DMS 273 treated with DMSO at 0.1 percent for 48 hours (cell line): ENCODE measurements at places on chromosomes 3 and 15.

DNA sequence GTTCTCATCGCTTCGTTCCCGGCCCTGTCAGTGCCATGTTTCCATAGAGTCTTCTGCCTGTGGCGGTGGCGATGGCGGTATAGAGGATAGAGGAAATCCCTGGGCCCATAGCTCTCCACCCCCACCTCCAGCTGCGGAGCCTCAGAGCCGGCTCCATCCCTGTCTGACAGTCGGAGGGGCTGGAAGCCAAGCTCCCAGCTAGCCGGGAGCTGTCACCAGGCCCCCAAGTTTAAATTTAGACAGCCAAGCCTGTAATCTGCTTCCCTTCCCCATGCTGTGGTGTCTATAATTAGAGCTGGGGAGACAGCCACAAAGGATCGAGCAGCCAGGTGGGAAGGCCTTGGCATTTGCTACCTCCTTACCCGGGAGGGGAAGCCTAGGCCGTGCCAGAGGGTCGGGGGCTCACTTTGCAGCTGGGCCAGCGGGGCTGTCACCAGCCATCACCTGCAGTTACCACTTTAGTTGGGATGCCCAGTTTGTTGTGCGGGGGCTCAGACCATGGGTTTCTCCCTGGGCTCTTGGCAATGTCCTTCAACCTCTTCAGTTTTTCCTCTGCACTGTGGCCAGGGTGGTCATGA is 56.3 kb upstream of the SEC13 start:
- DNase-seq, result no peak

- DNase-seq, result no peak
Observed at GRCh38 chr3:49534581-49535441, 19.5 kb upstream of the BSN start.

DNA sequence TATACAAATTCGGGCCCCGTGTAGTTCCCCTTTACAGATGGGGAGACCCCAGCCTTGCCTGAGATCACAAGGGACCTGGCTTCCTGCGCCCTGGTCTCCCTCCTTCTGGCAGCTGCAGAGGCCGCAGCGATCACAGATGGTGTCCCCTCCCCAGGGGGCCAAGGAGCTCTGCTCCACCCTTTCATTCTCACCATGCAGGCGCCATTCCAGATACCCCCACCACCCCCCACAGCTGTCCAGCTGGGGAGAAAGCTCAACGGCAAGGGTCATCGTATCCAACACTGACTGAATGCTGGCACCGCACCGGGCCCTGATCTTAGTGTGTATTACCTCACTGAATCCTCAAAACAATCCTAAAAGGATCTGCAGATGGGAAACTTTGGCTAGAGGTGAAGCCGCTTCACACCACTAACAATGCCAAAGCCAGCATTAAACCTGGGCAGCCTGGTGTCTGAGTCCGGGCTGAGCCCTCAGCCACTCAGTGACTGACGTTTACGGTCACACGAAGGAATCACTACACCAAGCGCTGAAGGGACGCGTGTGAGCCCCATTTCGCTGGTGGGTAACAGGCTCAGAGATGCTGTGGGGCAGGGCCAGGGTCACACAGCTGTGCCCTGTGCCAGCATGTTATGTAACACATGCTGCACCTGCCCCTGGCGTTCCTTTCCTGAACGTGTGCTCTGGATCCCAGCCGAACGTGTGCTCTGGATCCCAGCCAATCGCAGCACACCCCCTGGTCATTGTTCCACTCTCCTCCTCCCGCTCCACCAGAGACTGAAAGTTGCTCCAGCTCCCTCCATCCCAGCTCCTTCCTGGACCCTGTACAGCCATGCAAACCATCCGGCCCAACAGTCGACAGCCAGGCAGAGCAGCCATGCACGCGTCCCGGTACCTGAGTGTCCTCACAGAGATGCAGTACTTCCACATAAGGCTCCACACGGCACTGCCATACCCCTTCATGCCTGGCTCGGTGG is 51.8 kb downstream of the IQSEC1 start:
- DNase-seq, result peak; percentile 76

GRCh38 chr15:71761649-71762048 is 48.7 kb upstream of the NR2E3 start:
- DNase-seq, result no peak

DNA sequence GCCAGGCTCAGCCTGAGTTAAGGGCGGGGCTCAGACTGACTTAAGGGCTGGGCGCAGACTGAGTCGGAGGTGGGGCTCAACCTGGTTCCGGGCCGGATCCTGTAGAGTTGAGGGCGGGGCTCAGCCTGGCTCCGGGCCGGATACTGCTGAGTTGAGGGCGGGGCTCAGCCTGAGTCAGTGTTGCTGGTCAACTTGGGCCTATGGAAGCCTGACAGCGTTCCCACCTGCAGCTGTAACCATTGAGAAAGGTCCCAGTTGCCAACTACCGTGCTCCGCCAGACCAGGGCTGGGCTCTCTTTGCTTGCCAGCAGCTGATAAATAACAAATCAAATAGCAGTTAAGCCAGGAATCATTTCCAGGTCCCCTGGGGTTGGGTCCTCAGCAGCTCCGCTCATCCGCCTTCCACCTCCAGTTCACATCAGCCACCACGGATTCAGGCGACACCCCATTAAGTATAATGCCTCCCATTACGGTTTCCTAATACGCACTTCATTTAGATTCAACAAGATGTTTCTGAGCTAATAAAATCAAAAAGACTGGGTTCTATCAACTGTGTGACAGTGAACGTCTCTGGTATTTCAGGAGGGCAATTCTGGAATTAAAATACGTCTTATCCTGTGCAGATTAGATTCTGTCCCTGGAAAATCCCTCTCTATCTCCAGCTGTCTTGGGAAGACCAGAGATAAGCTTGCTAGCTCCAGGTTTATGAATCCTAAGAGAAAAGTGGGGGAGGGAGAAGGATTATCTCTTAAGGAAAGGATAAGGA is 7.3 kb downstream of the GRIP2 start:
- DNase-seq, result no peak

DNA sequence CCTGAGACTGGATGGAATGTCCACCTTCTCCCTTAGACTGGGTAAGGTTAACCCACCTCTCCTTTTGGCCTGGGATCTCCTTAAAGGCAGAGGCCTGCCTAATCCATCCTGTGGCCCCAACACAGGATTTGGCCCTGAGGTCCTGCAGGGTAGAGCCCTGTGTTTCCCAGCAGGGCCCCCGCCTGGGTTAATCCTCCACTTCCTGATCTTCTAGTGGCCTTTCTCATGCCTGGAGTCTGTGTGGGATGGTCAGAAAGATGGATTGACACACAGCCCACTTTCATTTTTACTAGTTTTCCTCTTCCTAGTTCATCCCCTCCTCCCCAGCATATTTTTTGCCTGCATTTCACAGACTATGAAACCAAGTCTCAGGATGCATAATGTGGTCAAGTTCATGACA is 48.9 kb upstream of the SLC6A6 start:
- DNase-seq, result no peak

DNA sequence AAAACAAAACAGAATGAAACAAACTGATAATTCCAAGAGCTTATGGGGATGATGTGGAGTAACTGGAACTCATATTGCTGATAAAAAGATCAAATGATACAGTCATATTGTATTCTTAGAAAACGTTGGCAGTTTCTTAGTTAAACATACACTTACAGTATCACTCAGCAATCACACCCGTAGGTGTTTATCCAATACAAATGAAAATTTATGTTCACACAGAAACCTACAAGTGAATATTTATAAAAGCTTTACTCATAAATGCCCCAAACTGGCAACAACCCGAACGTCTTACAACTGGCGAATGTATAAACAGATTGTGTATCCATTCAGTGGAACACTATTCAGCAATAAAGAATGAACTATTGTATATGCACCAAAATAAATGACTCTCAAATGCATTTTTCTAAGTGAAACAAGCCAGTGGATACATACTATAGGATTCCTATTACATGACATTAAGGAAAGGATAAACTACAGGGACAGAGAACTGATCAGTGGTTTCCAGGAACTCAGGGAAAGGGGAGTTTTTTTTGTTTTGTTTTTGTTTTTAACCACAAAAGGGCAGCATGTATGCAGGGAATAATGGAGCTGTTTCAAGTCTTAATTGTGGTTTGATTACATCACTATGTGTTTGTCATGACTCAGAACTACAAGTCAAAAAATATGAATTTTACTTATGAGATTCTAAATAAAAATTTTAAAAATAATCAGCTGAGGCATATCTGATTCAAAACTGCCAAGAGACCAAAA is 71.8 kb upstream of the NDUFB4 start:
- DNase-seq, result no peak

GRCh38 chr3:149197669-149198068 is 24.0 kb downstream of the CP start:
- no peak for DNase-seq

DNA sequence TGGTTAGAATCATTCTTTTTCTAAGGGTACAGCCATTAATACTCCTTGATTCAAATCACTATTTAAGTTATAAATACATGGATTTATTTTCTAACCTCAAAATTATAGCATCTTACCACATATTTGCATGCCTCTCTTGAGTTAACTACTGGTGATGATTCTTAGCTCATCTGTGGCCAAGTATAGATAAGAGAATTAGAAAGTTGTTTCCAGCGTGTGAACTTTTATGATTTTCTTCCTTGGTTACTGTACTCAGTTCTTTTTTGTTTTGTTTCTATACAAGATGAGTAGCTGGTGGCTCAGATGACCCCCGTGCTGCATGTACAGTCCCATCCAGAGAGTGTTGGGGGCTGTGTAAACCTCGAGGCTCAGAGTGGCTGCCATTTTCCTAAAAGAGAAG is 124.6 kb downstream of the IGF1R start:
- no peak for DNase-seq

DNA sequence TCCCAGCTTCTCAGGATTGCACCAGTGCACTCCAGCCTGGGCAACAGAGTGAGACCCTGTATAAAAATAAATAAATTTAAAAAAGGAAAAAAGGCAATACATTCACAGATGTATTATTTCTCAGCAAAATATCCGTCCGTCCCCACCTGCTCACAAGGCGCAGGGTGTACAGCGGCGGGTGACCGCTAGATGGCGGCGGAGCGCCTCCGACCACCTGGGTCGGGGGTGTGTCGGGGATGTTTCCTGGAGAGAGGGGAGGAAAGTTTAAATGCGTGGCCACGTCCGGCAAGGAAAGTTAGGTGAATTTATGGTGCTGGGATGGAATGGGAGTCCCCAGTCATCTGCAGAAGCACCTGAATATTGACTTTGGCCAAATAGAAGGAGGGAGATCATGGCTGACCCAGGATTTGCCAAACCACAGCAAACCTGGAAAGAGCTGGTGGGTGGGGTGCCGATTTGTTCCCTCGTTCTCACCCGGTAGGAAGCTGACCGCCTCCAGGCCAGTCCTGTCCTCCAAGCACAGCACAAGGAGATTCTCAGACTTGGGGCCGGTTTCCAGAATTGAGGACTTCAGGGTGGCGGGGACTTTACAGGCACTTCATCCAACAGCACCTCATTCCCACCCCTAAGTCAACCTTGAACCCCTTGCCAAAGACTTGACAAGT is 88.3 kb downstream of the TMEM266 start:
- DNase-seq, result peak; percentile 2

DNA sequence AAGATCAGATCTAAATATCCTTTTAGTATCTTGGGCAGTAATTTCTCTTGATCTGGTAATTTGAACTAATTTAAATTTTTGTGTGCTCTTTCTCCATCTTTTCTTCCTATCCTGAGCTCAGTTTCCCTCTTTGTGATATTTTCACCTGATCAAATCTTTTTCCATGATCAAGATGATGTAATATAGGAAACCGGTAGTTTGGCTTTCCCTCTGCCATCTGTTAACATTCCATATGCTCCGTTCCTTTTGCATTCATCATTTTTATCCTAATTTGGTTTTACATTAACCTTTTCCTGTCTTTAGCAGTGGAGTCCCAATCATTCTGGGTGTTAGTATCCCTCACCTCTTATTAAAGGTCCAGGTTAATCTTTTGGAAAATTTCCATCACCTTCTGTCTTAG is 5.9 kb upstream of the ABHD6 start:
- DNase-seq, result peak; percentile 48

- DNase-seq, result no peak
Observed at GRCh38 chr3:64954995-64955636, 267.3 kb upstream of the ADAMTS9 start.

DNA sequence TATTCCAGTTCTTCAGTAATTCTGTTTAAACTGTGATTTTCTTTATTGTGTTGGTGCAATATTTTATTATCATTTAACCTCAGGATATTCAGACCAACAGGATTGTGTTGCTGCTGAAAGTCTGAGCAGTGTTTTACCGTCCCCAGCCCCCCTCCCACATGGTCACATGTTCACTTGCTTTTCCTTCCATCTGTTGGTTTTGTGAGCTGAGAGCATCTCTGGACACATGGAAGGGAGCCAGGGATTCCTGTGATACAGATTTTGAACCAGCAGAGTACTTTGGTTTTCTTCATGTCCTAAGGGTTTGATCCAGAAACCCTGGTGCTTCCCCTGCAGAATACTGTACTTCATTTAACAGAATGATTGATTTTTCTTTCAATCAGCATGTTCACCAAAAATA is 11.9 kb downstream of the ARRDC4 start:
- no peak for DNase-seq

DNA sequence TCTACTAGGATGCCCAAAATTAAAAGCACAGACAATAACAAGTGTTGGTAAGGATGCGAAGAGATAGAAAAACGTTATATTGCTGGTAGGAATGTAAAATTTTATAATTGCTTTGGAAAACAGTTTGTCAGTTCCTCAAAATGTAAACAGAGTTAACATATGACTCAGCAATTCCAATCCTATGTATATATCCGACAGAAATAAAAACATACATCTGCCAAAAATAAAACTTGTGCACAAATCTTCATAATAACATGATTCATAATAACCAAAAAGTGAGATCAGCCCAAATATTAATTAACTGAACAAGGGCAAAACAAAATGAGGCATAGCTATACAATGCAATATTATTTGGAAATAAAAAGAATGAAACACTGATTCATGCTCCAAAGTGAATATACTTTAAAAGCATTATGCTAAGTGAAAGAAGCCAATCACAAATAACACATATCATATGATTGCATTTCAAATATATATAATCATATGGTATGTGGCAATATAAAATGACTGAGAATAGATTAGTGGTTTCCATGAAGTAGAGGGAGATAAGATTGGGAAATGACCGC is 609.3 kb downstream of the IGSF11 start:
- no peak for DNase-seq

GRCh38 chr15:66866656-66867055 is 164.6 kb downstream of the SMAD6 start:
- no peak for DNase-seq

- no peak for DNase-seq
Observed at GRCh38 chr3:135806317-135806716, 159.2 kb upstream of the PPP2R3A start.

DNA sequence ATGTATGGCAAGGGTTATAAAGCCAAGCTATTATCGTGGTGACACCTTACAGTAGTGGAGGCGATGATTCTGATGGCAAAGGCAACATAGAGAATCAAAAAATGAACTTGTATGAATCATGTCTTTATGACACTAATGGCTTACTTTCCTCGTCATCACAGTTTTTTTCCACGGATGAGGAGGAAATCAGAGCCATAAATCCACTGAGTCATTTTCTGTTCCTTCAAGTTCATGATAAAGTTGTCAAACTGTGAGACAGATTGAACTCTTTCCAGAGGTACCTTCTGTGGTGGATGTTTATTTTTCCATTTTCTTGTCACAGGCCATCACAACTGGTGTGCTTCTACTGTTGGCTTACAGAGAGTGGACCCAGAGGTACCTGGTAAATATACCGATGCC is 8.5 kb downstream of the TMEM212 start:
- DNase-seq, result no peak
